ENCODE measurements at places on chromosomes 11 and 22.

- no peak for DNase-seq
These were observed 63.5 kb downstream of the MRTFA start for GRCh38 chr22:40572976-40573375.

DNA sequence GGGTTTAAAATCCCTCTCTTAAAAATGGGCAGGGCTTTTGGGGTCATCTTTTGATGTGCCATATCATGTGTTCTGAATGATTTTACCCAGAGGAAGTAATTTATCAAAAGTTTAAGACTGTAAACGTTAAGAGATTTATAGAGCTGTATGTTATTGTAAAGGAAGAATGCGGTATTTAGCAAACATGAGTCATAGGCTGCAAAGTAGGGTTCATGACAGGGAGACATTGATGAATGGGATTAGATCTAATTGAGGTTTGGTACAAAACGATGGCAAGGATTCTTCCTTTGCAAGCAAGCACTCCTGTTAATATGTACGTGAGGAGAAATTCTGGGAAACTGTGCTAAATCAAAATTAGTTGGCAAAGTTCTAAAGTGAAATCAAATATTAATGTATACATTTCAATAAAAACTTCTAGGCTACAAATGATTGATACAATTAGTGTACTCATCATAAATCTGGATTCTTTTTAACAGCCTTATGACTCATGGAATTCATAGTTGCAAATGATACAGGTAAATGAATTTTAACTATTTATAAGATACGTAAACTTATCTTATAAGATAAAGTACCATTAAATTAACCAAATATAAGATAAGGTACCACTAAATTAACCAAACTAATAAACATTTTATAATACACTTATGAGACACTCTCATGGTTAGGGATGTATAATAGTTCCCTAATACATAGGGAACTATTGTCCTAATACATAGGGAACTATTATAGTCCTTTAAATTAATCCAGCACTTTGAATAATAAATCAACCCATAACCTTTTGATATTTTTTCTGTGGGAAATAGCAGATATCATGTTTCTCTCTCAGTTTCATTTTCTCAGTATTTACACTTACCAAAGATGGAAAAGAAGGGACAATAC, 58.4 kb downstream of the KIF18A start:
- no peak for DNase-seq

- peak; percentile 66 for DNase-seq
These were observed 1290.4 kb downstream of the BRD1 start for GRCh38 chr22:48537343-48537680.

DNA sequence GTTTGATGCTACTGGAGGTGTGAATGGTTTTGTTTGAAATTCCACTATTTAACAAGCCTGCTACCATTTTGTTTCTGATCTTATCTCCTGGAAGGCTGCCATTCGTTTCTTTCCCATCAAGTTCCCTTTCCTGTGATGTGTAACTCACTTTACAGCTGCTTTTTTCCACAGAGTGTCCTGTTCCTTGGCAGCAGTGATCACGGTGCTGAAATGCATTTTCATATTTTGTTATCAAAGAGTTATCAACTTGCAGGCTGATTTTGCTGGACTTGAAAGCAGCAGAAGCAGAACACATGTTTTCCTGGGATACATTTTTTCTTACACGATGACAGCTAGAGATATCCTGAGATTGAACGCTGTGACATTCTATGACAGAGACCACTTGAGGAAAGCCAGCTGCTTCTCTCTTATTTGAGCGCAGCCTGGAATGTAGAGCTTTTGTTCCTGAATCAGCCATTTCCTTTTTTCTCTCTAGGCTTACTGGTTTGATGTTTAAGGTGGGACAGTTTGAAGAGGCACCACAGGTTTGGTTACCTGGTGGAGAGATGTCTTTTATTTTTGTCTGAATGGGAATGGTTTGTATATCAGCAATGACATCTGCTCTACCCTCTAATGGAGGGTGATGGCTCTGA, 34.7 kb downstream of the PRR14L start:
- DNase-seq = no peak

Measured in cerebellum (tissue), 4 donors.